ENCODE measurements at places on chromosomes 1 and 21. TPM values are rescaled to one million over a fixed set of nuclear protein-coding genes. Genes with fewer than 3 reads are reported as not detected.

- DNase-seq, result no peak
These were observed 42.1 kb downstream of the DMRTB1 start for GRCh38 chr1:53501065-53502005.

GRCh38 chr21:30714946-30715345 is 3.6 kb downstream of the KRTAP21-3 start:
- no peak for DNase-seq

GRCh38 chr1:7009741-7010525 is 224.7 kb downstream of the CAMTA1 start:
- DNase-seq, result no peak

DNA sequence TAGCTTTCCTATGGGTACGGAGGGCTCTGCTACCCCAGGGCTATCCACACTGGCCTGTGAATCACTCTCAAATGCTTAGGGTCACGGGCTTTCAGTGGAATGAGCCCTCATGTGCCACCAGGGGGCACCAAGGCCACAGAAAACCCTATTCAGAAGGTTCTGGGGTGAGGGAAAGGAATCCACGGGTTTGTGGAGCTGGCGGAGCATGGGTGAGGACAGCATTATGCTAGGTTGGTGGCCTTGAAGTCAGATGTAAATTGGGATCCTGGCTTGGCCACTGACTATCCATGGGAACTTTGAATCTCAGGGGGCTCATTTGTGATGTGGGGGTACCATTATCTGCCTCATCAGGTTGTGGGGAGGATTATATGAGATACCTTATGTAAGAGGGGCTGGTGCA is 5.1 kb upstream of the LAMTOR5 start:
- DNase-seq, result peak; percentile 91

GRCh38 chr1:66984491-66984890 is 59.7 kb downstream of the MIER1 start:
- DNase-seq, result peak; percentile 34

Gene BTG3
- total RNA-seq, result 2.0 TPM

Gene KCND3
- total RNA-seq, result not detected

DNA sequence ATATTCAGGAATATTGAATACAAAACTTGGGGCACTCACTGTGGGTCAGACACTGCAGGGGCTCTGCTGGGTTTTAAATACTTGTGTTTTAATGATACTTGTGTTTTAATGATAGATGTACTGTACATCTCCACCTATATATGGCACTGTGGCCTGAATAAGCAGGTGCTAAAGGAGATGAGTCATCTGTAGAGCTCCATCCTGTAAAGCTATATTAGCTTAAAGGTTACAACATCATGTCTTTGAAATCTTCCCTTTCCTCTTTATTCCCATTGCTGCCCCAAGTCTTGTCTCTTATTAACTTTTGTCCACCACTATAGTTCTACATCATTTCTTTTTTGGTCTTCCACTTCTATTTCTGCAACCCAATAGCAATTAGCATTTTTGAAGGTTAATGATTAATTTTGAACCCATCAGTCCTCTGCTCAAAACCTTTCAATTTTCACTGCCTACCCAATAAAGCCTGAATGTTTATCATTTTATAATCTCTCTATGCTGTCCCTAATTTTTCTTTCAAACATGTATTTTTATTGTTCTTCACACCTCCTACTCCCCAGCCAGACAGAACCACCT is 113.3 kb upstream of the PTGFR start:
- peak; percentile 37 for DNase-seq

Gene SPATA45
- not detected for total RNA-seq

DNA sequence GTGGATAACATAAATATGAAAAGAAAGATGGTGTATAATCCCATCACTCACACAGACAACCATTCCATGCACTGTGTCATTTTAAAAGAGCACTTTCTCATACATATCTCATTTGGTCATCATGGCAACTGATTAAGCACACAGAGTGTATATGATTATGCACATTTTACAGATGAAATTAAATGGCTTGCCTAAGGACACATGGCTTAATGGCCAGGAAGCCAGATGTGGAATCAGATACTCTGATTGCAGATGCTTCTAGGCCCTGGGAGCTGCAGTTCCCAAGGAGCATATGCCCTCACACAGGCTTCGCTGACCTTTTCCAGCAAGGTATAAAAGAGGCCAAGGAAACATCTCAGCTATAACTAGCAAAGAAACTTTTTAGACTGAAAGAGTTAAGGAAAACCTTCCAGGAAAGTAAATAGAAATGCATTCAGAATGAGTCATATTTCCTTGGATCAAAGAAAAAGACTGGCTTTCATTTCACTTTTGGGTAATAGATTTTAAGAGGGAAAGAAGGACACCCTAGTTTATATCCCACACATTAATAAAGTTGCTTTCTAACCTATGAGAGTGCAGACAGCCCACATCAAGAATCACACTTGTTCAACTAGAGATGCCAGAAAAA is 19.6 kb upstream of the FAM89A start:
- DNase-seq, result peak; percentile 30

Gene CELA3B
- 0.81 TPM for total RNA-seq

- no peak for DNase-seq
These were observed at the start of gene TRAF5 for GRCh38 chr1:211326528-211327345. TSS of gene TRAF5 (plus strand) at chr1:211326833. CDS start at chr1:211353240, 26,407 bp downstream.

Gene S100A9
- total RNA-seq, result 1.8 TPM

Gene TTC3
- total RNA-seq, result 67.8 TPM

Gene KIF21B
- total RNA-seq, result 3.8 TPM

DNA sequence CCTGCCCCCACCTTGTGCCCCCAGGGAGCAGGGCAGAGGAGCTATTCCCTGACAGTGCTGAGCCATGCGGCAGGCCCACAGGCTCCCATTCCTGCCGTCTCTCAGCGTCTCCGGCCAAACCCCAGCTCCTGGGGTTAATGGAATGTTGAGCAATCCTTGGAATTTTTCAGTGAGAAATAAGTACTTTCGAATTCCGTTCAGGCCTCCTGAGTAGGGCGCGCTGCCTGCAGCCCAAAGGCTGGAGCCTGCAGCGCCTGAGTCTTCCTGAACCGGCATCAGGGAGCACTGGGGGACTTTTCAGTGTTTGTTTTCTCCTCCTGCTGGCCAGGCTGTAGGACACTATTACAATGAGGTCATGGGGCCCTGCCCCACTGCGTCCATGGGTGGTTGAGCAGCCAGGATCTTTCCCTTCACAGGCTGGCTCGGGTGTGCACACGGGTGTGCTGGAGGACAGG is 33.3 kb upstream of the CSF1 start:
- no peak for DNase-seq

Gene ACTN2
- total RNA-seq, result not detected

DNA sequence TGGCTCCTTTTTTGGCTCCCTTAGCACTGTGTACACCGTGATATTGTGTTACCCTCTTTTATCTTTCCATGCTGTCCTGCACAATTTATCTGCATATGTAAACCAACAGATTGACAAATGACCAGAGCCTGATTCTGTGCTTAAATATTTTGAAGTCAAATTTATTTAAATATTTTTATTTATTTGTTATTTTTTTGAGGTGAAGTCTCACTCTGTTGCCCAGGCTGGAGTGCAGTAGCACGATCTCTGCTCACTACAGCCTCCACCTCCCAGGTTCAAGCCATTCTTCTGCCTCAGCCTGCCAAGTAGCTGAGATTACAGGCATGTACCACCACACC is 12.8 kb downstream of the PMF1 start:
- DNase-seq, result no peak

DNA sequence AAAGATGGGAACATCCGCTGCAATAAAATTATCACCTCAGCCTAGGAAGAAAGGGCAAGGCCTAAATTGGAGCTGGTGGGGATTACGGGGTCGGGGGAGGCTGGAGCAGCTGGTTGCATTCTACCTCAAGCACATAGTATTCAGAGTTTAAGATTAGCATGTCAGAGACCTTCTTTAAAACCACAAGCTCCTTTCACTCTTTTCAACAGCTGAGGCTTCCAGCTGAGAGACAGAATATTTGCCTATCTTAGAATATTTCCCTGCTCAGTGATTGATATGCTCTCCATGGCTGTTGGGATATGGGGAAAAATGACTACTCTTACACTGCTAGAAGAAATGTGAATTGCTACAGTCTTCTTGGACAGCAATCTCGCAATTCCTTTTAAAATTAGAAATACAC is 248.6 kb downstream of the TBX15 start:
- DNase-seq, result no peak

Gene FOXO6
- 1.5 TPM for total RNA-seq

Gene GSTM1
- not detected for total RNA-seq

GRCh38 chr1:201734786-201735185 is 94.2 kb upstream of the IPO9 start:
- no peak for DNase-seq

Gene OR6N1
- total RNA-seq, result not detected

Gene CELA2A
- total RNA-seq, result not detected

Gene GRIK1
- total RNA-seq, result not detected

Gene FLG2
- not detected for total RNA-seq

Gene GUK1
- total RNA-seq, result 613 TPM

GRCh38 chr1:171965777-171966176 is 124.5 kb downstream of the DNM3 start:
- DNase-seq, result no peak

Gene HAO2
- not detected for total RNA-seq

- DNase-seq, result no peak
These were observed 27.8 kb downstream of the IGFN1 start for GRCh38 chr1:201218409-201218808.

DNA sequence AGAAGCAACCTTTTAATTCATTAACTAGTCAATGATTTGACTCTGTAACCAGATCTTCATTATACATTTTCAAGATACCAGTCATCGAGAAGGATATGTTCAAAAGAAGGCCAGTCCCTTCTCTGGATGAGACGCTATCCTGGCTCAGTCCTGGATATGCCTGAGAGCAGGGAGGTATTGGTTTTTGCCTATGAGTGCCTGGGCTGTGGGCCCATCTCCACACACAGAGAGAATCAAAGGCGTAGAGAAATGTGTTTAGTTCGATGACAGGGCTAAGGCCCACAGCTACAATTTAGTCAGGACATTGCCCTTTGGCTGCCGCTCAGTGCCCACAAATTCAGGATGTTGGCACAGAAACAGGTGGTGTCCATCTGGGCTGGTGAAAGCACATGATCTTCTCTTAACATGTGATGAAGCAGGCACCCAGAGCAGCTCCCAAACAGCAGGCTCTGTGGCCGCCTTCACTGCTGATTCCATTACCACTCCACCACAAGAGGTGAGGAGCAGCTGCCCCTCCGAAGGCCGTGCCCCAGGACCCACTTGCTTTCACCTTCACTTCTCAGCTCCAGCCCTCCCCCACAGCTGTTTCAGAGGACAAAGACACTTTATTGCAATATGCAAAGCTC is 24.7 kb downstream of the ACKR1 start:
- no peak for DNase-seq

- DNase-seq, result no peak
These were observed 3.0 kb downstream of the TNFRSF4 start for GRCh38 chr1:1210726-1211540.

Gene C4BPA
- 1.1 TPM for total RNA-seq

Gene C1orf185
- not detected for total RNA-seq

- no peak for DNase-seq
These were observed 19.7 kb downstream of the YARS1 start for GRCh38 chr1:32797456-32797855.

GRCh38 chr1:86277936-86278335 is 118.2 kb downstream of the ODF2L start:
- DNase-seq, result no peak

DNA sequence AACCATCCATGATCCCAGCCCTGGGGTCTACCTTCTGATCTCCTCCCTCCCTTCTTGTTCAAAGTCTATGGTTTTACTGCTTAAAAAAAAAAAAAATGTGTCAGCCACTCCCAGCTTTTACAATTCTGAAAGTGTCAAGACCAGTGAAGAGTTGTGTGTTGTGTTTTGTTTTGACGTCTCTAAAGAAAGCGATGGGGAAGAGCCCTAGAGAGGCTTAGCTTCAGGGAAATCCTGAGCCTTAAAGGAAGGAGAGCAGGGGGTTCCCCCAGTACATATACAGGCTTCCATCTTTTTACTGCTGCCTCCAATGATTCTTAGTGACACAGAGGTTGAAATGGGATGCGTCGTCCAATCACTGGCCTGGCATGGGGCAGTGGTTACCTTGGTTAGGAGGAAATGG is 13.9 kb upstream of the FMOD start:
- no peak for DNase-seq

DNA sequence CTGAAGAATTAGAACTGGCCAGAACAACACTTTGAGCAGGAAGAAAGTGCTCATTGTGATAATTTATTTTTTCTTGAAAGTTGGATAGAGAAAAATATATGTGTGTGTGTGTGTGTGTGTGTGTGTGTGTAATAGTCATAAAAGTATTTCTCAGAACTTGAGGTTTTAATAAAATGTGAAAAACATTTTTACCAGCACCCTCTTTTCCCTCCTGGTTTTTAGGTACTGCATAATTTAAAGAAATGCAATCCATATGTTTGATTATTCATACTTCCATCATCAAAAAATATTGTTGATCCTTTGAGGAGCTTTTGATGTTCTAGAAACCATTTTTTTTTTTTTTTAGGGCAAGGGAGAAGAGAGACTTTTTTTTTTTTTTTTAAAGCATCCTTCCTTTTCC is 66.8 kb upstream of the JUN start:
- DNase-seq, result no peak

- no peak for DNase-seq
These were observed 154.9 kb upstream of the CD34 start for GRCh38 chr1:208065862-208066261.

Gene C1orf87
- not detected for total RNA-seq

Gene DIPK1A
- 0.97 TPM for total RNA-seq

DNA sequence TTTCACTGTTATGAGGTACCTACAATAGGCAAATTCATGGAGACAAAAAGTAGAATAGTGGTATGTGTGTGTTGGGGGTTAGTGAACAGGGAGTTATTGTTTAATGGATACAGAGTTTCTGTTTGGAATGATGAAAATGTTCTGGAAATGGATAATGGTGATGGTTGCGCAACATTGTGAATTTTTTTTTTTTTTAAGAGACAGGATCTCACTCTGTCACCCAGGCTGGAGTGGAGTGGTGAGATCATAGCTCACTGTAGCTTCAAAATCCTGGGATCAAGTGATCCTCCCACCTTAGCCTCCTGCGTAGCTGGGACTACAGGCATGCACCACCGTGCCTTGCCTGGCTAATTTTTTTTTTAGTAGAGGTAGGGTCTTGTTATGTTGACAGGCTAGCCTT is 34.5 kb upstream of the TRABD2B start:
- DNase-seq, result no peak

GRCh38 chr21:45302082-45303061 is 14.7 kb upstream of the POFUT2 start:
- DNase-seq, result no peak

DNA sequence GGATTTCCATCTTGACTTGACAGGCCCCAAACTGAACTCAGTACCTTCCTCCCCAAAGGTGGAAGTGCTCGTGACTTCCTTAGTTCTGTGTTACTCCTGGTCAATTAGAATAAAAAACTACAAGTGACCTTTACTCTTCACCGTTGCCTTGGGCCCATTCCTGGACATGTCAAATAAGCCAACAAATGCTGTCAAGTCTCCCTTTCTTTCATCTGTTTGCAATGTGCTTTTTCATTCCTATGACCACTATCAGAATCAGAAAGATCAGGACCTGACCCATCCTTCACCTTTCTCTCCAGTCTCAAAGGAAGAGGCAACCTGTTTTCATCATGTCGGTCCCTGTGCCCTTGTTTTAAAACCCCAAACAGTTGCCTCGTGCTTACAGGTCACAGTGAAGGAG is 4.9 kb upstream of the KCNJ10 start:
- DNase-seq, result no peak

Gene TTC22
- total RNA-seq, result 27.6 TPM

All from HT-29 (cell line).